Frontal cortex (tissue), 4 donors: ENCODE measurements at places on chromosomes 7 and 10. TPM values are rescaled to one million over a fixed set of nuclear protein-coding genes. Genes with fewer than 3 reads are reported as not detected.

GRCh38 chr10:49119746-49120145 lies 4.4 kb upstream of the VSTM4 start:
- no peak for DNase-seq

DNA sequence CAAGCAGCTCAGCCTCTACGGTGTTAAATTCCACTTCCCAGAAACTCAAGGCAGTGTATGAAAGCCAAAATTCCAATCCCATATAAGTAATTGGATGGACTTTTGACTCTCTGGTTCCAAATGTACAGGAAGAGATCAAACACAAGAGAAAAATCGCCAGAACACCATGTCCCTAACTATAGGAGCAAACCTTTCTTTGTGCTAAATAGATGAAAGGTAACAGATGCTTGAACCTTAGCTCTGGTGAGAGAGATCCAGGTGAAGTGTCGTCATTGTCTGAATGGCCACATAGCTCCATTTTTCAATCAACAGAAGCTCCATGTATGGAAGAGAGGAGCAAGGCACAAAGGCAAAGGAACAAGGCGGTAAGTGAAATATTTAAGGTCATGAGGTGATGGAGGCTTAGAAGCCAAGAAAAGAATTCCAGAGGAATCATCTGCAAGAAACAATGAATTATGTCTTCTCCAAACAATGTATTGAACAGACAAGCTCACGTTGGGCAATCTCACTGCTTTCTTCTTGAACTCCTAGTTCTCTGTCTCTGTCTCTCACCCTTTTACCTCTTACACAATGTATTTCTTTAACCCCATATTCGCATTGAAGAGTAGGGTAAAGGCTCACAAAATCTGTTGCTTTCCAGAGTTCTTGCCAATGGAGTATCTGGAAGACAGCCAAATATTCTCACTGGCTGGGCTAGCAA lies 585.1 kb downstream of the GATA3 start:
- no peak for DNase-seq

DNA sequence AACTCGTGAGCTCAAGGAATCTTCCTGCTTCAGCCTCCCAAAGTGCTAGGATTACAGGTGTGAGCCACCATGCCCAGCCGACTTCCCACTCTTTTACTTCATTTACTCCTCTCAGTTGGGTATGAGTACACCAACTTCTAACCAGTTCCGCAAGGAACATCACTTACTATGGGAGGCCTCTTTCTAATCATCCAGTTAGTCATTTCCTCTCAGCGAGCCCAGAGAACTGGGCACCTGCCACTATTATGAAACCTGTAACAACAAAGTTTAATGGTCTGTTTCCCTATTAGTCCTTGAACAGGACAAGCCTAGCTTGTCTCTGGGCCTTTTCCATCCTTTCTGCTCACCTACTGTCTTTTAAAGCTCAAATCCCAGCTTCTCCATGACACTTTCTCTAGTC lies 88.8 kb downstream of the DNMBP start:
- no peak for DNase-seq

GRCh38 chr7:92806496-92806895 lies 29.9 kb downstream of the CDK6 start:
- no peak for DNase-seq

The WEE2 gene
- total RNA-seq: under 0.01 TPM

The GALNT17 gene
- 26.5 TPM for total RNA-seq

GRCh38 chr10:80158598-80159127 lies 26.1 kb downstream of the PLAC9 start:
- no peak for DNase-seq
